ENCODE measurements at places on chromosomes 4 and X.

- no peak for DNase-seq
Observed at GRCh38 chr4:47913861-47914219, 543 bp downstream of the NFXL1 start.

DNA sequence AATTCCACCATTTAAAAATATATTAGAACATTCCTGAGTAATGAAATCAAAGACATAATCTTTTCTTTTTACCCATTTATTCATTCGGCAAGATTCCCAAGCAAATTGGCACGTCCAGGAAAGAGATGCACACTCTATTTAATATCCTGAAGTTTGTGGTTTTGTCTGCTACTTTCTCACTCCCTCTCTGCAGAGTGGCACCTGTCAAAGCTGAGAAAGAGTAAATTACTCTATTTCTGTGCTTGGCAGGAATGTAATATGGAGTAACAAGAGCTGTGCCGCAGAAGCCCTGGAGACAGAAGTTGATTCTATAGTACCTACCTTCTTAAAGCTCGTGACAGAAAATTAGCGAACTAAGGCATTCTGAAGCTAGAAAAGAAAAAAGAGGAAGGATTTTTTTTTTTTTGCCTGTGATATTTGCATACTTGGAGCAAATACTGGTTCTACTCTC is 5.5 kb downstream of the GSTCD start:
- peak; percentile 17 for DNase-seq

- DNase-seq: no peak
Observed at GRCh38 chr4:43379016-43379415, 486.5 kb downstream of the GRXCR1 start.

DNA sequence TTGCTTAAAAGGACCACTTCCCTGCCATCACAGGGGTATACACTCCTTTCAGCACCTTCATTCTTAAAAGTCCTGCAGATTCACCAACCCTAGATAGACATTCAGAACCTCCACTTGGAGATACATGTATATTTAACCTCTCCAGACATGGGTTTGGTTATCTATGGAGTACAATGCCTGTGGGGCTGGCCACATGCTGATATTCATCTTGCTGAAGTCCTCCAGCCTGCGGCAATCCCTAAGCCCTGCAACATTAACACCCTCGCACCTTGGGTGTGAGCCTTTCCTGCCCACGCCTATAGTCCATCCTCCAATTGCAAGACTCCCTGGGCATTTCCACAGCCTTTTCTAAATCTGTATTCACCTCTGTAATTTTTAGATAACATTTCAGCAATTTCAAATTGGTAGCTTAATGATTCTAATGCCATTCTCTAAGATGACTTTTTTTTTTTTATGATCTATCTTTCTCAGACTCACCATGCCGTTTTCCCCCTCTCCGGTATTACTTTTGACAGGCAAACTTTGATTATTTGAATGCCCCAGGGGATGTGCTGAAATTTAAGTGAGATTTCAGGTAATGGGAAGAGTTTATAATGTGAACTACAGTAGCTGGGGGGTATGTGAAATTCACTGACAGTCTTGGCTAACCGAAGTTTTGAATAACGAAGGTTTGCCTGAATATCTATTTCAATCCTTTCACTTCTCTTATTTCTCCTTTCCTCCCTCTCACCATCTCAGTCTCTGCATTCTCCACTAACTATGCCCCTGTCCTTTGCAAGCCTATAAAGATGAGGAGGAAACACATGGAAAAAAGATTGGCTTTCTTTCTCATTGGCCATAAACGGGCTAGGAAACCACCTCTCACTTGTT is 24.1 kb downstream of the CCDC149 start:
- DNase-seq: no peak

- no peak for DNase-seq
Observed at GRCh38 chrX:1336331-1336943, at the start of gene IL3RA. Gene IL3RA, plus strand, starts transcription at chrX:1336785. Its CDS starts 4,981 bp downstream, at chrX:1341766.

DNA sequence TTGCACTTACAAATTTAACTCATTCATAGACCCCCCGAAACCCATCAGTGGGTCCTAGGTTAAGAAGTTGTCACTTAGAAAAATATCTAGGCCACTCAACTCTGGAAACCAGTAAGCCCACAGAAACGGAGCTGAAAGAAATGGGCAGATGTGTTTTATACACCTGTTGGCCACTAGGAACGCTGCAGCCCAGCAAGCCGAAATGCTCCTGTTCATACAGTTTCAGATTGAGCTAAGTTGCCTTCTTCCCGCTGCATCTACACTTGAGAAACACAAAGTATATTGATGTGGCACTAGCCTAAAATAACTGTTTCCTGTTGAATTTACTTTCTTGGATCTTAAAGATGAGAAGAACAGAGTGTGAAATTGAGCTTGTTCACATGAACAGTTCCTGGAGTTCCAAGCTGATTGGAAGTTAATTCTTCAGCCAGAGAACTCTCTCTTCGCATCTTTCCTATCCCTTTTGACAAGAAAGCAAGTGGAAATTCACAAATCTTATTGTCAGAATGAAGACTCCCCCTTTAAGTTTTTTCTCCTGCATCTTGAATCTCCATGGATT is 174.1 kb downstream of the RBMX2 start:
- no peak for DNase-seq

- no peak for DNase-seq
Observed at GRCh38 chr4:47784222-47784621, 53.6 kb downstream of the CORIN start.

GRCh38 chr4:83996254-83996653 is 460.3 kb downstream of the GPAT3 start:
- DNase-seq: no peak

DNA sequence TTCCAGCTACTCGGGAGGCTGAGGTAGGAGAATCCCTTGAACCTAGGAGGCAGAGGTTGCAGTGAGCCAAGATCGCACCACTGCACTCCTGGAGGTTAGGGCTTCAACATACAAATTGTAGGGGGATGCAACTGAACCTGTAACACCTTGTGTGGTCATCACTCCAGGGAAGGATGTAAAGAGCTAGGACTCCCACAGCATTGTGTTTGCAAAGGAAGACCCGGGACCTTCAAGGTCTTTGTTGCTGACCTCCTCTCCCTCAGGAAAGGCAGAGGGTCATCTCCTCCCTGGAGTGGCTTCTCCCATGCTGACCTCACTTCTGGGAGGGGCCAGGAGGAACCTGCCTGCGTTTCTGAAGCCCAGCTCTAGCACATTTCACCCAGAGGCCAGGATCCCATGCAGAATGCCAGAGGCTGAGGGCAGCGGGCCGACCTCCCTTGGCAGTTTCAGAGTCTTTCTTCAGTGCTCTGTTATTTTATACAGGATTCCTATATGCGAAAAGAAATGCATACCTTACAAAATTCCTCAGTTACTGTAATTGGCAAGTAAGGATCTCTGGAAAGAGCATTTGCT is 80.2 kb downstream of the HTRA3 start:
- DNase-seq: no peak

- DNase-seq: no peak
Observed at GRCh38 chr4:7777017-7777710, 162.5 kb downstream of the AFAP1 start.

GRCh38 chr4:24801136-24801855 is 5.9 kb downstream of the SOD3 start:
- no peak for DNase-seq

DNA sequence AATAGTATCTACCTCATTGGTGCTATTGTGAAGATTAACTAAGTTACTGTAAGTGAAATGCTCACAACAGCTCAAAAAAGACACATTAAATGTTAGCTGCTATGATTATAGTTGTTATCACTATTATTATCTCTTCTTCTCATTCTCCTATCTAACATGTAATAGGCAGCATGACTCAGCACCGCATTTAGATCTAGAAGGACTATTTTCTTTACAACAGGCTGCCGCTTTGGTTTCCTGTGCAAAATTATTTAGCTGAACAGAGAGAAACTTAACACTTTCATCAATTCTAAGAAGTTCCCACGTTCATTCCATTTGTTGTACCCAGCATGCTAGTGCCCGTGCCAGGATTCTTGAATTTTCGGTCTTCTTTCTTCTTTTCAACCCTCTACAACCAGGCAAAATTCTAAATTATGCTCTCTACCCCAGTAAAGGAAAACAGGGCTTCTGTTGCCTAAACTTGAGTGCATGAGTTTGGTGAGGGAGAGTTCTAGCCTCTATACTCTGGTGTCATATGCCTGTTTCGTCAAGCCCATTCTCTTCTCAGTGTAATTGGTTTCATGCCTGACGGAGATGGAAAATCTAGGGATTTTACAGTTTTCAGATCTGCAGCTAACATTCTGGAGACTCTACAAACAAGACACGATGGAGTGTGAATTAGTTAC is 378.9 kb downstream of the PPP1R2C start:
- no peak for DNase-seq

DNA sequence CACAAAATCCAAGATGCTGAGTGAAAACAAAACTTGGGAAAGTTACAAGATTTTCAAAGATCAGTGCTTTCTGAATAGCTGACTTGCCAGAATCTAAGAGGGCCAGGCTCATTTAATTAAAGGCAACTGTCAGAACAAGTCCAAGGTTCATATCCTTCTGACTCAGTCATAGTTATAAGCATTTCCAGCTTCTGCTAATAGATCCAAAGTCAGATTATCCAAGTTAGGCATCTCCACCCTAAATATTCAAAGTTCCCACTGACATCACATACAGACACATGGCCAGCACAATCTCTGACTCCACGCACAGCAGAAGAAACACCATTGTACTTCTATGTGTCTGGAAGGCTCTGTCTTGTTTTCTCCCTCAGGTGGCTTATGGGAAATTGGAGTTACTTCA is 41.8 kb downstream of the GASK1B start:
- no peak for DNase-seq

GRCh38 chr4:22551550-22551949 is 35.7 kb upstream of the ADGRA3 start:
- no peak for DNase-seq

- no peak for DNase-seq
Observed at GRCh38 chrX:136106920-136107528, 40.3 kb upstream of the FHL1 start.

GRCh38 chr4:111510535-111510934 is 634.7 kb upstream of the FAM241A start:
- DNase-seq: peak; percentile 15

DNA sequence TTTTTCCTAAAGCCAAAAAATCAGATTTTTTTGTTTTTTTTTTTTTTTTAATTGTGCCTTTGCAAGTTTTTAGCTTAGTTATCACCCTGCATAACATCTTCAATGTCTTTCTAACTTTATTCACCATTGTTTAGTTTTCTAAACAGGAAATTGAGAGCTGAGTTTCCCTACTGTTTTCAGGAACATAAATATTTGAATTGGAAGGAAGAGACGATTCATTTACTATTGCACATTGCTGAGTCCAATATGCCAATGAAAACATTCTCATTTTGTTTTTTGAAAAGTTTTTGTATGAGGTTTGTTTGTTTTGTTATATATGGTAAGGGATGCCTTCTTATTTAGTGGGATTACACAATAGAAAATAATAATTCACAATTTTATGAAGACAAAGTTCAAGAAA is 148.4 kb downstream of the ANKRD50 start:
- no peak for DNase-seq

- no peak for DNase-seq
Observed at GRCh38 chr4:74603186-74603585, 158.2 kb downstream of the AREG start.
